ENCODE measurements at places on chromosomes 16 and 17.

GRCh38 chr16:71311553-71312158 lies 22.5 kb upstream of the CMTR2 start:
- DNase-seq: no peak

DNA sequence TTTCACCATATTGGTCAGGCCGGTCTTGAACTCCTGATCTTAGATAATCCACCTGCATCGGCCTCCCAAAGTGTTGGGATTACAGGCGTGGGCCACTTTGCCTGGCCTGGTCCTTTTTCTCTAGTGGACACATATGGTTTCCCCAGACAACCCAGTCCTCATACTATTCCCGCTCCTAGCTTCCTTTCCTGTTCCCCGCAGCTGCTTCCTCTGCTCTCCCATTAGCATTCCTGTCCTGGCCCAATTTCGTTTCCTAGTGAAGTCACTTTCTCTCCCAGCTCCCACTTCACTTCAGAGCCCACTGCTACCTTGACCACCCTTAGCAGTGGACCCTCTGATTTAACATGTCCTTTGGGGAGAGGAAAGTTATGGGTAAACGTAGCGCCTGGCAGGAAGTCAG lies 11.3 kb downstream of the KATNIP start:
- no peak for DNase-seq

GRCh38 chr16:10685709-10686108 lies 9.0 kb downstream of the TEKT5 start:
- no peak for DNase-seq

GRCh38 chr17:57622683-57623433 lies 122.2 kb downstream of the CCDC182 start:
- no peak for DNase-seq

DNA sequence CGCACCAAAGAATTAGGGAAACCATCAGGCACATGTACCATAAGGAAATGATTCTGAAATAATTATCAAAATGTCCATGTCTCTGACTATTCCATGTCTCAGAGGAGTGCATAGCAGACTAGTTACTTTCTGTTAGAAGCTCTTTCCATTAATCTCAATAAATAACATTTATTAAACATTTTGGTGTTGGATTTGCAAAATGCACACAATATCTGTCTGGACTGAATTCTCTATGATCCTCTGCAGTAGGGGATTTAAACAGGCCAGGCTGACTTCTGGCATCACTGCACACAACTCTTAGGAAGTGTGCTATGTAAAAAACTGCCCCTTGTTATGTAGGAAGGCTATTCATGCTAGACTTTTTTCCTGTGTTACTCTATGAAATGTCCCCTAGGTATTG lies 283.3 kb upstream of the CDH5 start:
- DNase-seq: no peak

GRCh38 chr16:16033208-16033717 lies 83.8 kb downstream of the ABCC1 start:
- DNase-seq: no peak

- no peak for DNase-seq
Observed at GRCh38 chr17:82872591-82873520, 33.0 kb upstream of the ZNF750 start.

DNA sequence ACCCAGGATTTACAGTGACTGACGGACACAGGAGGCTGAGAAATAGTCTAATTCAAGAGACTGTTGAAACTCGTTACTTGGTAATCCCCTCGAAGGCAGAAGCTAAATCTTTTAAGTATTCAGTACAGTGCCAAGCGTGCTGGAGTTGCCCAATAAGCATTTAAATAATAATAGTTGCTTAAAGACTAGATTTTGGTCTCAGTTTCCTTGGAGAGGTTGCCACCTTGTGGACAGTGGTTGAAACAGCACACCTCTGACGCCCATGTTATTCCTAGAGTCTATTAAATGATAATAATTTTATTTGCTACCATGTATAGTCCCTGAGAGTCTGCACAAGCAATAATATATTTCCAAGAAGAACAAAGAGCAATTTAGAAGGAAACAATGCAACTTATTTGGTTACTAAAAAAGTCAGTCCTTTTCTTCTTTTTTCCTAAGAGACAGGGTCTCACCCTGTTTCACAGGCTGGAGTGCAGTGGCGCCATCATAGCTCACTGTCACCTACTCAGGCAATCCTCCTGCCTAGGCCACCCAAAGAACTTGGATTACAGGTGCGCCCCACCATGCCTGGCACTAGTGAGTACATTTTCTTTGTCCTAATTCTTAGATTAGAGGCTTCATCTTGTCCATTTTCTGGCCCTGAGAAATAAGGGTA lies 138.0 kb upstream of the NUDT7 start:
- DNase-seq: peak; percentile 19

GRCh38 chr16:26649381-26650045 lies 417.2 kb upstream of the C16orf82 start:
- peak; percentile 89 for DNase-seq

GRCh38 chr16:75727221-75727620 lies 931 bp upstream of the CPHXL start:
- DNase-seq: no peak

GRCh38 chr17:64345689-64346376 lies 44.8 kb downstream of the PECAM1 start:
- no peak for DNase-seq

DNA sequence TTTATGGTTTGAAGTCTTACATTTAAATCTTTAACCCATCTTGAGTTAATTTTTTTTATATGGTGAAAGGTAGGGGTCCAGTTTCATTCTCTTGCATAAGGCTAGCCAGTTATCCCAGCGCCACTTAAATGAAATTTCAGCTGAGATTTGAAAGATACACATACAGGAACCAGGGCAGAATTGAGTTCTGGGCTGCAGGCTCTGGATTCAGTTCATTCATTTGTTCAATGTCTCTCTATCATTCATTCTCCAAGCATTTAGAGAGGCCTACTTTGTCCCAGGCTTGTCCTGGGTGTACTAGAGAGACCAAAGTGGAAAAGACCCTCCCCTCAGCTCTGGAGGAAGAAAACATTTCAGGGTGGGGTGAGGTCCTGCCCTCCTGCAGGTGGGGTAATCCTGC lies 577 bp upstream of the TRIM72 start:
- no peak for DNase-seq

DNA sequence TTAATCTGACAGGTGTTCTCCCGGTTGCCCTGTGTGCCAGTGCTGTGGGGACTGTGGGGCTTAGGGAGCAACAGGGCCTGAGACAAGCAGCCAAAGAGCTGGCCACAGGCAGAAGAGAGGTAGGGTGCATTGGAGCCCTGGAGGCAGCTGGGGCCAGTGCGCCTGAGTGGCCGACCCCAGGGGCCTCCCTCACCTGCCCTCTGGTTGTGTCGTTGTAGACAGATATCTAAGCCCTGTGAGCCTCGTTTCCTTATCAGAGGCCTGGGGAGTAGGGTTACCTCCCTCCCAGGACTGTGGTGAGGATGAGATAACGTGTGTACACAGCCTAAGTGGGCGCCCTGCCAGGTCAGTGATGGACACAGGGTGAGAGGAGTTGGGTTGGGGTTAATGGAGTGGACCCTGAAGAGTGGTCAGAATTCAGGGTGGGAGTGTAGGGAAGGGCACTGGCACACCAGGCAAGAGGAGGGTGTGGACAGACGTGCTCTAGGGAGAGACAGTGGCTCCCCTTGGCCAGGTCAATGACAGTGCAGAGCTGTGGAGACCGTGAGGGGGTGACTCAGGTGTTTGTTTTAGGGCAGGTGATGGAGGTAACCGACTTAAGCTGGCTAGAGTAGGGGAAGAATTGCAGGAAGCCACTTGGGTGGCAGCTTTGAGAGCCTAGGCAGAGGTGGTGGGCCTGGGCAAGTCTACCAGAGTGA lies 3.4 kb downstream of the NARF start:
- peak; percentile 27 for DNase-seq

GRCh38 chr16:58128711-58129096 lies 477 bp downstream of the CFAP20 start:
- no peak for DNase-seq

DNA sequence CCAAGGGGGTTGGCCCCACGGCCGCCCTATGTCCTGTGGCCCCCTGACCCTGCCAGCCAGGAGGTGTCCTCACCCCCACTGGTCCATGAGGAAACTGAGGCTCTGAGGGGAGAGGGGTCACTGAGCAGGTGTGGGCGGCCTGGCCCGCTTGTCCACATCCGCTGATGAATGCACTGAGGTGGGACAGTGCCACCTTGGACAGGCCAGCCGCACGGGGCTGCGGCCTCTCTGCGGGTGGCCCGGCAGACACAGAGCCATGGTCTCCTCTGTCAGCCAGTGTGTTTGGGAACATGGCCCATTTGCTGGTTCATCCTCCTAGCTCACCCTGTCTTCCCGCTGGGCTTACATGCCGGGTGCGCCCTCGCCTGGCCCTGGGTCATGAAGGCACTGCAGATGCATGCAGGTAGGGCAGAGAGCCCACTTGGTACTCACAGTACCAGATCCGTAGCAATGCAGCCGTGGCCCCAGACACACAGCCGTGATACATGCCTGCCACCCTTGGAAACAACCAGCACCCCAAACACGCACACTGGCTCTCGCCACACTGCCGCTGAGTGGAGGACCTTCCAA lies 93.9 kb downstream of the ENGASE start:
- DNase-seq: no peak

DNA sequence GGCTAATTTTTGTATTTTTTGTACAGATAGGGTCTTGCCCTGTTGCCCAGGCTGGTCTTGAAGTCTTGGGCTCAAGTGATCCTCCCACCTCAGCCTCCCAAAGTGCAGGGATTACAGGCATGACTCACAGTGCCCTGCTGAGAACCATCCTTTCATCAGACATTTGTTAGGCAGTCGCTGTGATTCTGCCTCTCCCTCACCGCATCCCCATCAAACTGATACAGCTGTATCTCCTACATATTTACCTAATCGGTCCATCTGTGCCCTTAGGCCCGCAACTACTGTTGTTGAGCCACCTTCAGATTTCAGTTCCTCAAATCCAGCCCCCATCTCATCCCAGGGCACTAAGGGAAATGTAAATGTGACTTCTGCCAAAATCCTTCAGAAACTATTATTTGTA lies 2.0 kb upstream of the SLC43A2 start:
- no peak for DNase-seq

- no peak for DNase-seq
Observed at GRCh38 chr17:82103553-82104451, 5.8 kb upstream of the FASN start.

DNA sequence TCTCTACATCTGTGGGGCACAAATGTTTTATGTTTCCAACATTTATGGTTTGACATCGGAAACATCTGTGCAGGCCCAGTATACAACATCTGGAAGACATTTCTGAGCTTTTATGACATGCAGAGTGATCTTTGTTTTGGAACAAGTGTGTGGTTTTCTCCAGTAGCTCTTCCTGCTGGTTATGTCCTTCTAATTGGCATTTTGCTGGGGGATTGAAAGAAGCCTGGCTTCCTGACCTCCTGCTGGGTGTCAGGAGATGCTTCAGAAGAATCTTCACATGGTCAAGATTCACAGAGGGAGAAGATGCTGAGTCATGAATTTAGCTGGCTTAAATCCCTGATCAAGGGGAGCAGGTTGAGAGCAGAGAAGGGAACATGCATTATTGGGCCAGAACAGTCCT lies 279.5 kb upstream of the MYOCD start:
- no peak for DNase-seq

- DNase-seq: no peak
Observed at GRCh38 chr17:13776027-13776551, 174.4 kb upstream of the HS3ST3A1 start.

GRCh38 chr17:6304894-6305612 lies 129.9 kb downstream of the AIPL1 start:
- DNase-seq: peak; percentile 30

DNA sequence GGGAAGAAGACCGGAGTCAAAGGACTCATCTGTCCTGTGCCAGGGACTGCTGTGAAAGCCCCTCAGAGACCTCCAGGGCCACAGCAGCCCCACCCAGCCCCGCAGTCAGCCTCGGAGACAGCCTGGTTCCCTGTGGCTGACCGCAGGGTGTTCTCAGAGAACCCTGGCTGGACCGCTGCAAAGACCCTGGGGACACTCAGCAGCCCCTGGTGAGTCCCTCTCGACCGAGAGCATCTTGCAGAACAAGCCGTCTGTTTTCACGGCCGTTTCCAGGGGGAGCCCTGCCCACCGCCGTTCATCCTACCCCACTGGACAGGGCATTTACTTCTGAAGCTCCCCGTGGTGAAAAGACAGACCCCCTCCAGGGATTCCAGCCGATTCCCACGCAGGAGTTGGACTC lies 10.3 kb downstream of the UBALD1 start:
- no peak for DNase-seq

GRCh38 chr17:77503916-77504651 lies 363.3 kb downstream of the SEC14L1 start:
- DNase-seq: no peak

GRCh38 chr16:55655381-55655896 lies 349 bp upstream of the SLC6A2 start:
- no peak for DNase-seq

Data from NCI-H774 (cell line).